Spleen (tissue), 13 donors: ENCODE measurements at places on chromosomes 4 and X. TPM values are rescaled to one million over a fixed set of nuclear protein-coding genes. Genes with fewer than 3 reads are reported as not detected.

GRCh38 chr4:108149588-108150380 is 18.9 kb downstream of the LEF1 start:
- peaks cover 6% of the 10 kb centered on the region for H3K4me1 ChIP-seq
- H3K27me3 ChIP-seq: no peaks in the 10 kb centered on the region
- H3K27ac ChIP-seq: no peak overlapping the region
- H3K4me3 ChIP-seq: no peak overlapping the region
- no peaks in the 10 kb centered on the region for H3K36me3 ChIP-seq

- H3K36me3 ChIP-seq: no peaks in the 10 kb centered on the region
- H3K4me1 ChIP-seq: no peaks in the 10 kb centered on the region
- no peaks in the 10 kb centered on the region for H3K27me3 ChIP-seq
- DNase-seq: no peak
- no peak overlapping the region for H3K27ac ChIP-seq
- no peak overlapping the region for H3K4me3 ChIP-seq
Observed at GRCh38 chr4:159023741-159024140, 79.1 kb upstream of the RAPGEF2 start.

DNA sequence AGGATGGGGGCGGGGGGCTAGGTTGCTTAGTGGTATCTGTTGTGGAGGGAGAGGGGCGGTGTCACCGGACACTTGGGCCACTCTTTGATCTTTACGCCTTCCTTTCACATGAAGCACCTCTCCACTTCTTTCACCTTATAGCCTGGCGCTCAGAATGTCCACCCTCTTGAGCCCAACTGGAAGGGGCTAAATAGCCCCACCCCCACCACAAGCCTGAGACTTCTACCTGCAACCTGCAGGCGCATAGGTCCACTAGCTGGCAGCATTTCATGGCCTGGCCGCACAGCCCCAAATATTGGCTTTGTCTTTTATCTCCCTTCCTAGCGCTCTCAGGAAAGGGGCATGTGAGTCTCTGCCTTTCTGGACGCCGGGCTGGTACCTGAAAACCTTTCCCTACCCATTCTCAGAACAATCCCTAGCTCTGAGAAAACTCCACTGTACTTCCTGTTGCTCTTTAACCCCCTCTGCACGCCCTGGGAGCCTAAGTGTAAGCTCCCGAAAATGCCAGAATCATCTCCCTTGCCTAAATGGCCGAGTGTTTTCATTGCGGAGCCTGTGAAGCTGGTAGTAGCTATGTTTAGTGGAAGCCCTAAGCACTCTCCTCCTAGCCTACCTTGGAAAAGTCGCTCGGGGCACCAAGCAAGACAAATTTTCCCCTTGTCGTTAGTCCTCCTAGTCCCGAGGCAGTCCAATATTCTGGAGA is 1.2 kb upstream of the TRPC5 start:
- DNase-seq: no peak
- no peaks in the 10 kb centered on the region for H3K4me1 ChIP-seq
- no peaks in the 10 kb centered on the region for H3K36me3 ChIP-seq
- no peak overlapping the region for H3K4me3 ChIP-seq

DNA sequence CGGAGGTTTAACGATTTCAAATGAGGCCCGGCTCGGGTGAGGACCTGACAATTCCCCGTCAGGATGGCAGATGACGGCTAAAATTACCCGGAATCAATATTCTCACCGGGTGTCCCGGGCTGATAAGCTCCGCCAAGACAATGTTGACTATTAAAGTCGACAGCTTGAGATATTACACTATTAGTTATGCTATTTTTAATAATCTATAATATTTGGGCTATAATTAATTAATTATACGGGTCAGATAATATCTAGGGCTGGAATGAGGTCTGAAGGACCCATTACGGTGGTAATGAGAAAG is 9.4 kb upstream of the NKX1-1 start:
- H3K27ac ChIP-seq: no peak overlapping the region
- H3K4me3 ChIP-seq: no peak overlapping the region

DNA sequence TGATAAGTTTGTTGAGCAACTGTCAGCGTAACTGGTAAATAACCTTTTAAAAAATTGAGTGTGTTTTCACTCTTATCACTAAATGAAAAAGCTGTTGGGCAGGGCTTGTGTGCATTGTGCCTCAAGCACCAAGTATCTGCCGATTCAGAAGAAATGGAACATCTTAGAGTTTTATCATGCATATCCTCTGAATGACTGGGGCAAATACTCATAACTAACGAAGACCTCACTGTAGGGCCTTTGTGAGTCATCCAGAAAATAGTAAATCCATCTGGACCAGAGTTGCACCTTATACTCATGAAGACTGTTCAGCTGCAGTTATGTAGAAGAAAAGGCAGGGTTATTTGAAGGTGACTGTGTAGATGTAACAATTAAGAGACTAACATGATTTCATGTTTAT is 222.1 kb downstream of the CAMK2D start:
- DNase-seq: no peak
- H3K27ac ChIP-seq: no peak overlapping the region
- no peaks in the 10 kb centered on the region for H3K27me3 ChIP-seq
- H3K4me3 ChIP-seq: no peak overlapping the region
- no peaks in the 10 kb centered on the region for H3K36me3 ChIP-seq

DNA sequence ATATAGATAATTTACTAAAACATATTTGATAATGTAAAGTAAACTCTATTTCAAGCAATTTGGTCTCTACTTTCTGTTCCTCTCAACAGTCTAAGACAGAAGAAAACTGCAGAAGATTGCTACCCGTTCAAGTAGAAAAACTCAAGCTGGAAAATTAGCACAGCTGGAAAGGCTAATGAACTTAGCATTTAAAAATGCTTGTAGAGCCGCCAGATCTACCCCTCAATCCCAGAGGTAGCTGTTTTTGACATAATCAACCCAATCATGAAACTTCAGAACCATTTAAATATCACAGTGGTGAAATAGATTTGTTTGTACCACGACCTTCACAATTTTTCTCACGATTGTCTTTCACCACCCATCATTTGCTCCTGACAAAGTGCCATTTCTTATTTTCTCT is 479.5 kb downstream of the SPRY1 start:
- no peak overlapping the region for H3K4me3 ChIP-seq
- H3K36me3 ChIP-seq: no peaks in the 10 kb centered on the region
- H3K4me1 ChIP-seq: no peaks in the 10 kb centered on the region
- H3K27me3 ChIP-seq: no peaks in the 10 kb centered on the region
- DNase-seq: no peak

DNA sequence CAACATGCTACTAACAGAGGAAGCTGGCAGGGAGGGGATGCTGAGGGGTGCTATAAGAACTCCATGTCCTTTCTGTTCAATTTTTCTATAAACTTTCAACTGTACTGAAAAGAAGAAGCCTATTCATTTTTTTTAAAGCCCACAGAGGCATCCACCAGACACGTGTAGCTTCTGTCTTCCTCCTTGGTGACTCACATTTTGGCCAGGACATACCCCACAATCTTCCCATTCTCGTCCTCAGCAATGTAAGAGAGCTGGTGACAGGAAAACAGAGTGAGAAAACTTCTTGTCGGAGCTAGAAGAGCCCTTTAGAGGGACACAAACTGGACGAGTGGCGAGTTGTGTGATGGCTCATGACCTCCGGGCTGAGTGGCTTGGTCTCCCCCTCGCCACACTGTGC is 1.1 kb downstream of the NAA10 start:
- H3K27ac ChIP-seq: peak overlapping the region; percentile 78
- no peak for DNase-seq
- H3K4me3 ChIP-seq: peak overlapping the region; percentile 66
- no peaks in the 10 kb centered on the region for H3K27me3 ChIP-seq
- peaks cover 55% of the 10 kb centered on the region for H3K36me3 ChIP-seq

DNA sequence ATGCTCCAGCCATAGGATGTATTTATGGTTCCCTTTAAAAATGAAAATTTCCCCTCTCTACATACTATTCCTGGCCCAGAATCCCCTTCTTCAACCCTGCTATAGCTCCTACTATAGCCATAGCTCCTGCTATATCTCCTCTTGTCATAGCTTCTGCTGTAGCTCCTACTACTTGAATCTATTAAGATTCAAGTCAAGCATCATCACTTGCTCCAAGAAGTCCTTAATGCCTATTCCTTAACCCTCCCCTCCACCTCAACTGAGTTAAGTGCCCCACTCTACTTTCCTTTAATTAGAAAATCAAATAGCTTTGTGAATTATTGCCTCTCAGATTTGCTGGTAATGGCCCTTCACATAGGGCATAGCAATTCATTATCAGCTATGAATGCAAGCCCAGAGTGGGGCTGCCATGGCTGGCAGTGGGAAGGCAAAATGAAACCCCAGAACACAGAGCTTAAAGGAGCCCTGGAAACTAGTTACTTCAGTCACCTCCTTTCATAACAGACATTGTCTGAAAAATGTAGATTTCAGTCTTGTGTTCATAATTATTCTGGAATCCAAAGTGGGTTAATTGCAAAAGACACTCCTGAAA is 15.4 kb downstream of the OCIAD2 start:
- H3K36me3 ChIP-seq: peaks cover 24% of the 10 kb centered on the region
- no peak for DNase-seq
- H3K27me3 ChIP-seq: no peaks in the 10 kb centered on the region
- no peak overlapping the region for H3K27ac ChIP-seq
- no peak overlapping the region for H3K4me3 ChIP-seq
- no peaks in the 10 kb centered on the region for H3K4me1 ChIP-seq

Gene HERC5
- total RNA-seq: 14.3 TPM

Gene TCP11X2
- total RNA-seq: not detected

Gene MMGT1
- total RNA-seq: 20.0 TPM

- no peaks in the 10 kb centered on the region for H3K27me3 ChIP-seq
- H3K27ac ChIP-seq: no peak overlapping the region
Observed at GRCh38 chr4:21454201-21454600, 494.4 kb downstream of the KCNIP4 start.

GRCh38 chr4:101527188-101527587 is 179.9 kb upstream of the PPP3CA start:
- H3K4me1 ChIP-seq: no peaks in the 10 kb centered on the region
- H3K27me3 ChIP-seq: no peaks in the 10 kb centered on the region
- no peaks in the 10 kb centered on the region for H3K36me3 ChIP-seq
- H3K4me3 ChIP-seq: no peak overlapping the region
- no peak for DNase-seq
- no peak overlapping the region for H3K27ac ChIP-seq

Gene MRPL1
- 23.6 TPM for total RNA-seq

Gene ARHGEF9
- 14.2 TPM for total RNA-seq

DNA sequence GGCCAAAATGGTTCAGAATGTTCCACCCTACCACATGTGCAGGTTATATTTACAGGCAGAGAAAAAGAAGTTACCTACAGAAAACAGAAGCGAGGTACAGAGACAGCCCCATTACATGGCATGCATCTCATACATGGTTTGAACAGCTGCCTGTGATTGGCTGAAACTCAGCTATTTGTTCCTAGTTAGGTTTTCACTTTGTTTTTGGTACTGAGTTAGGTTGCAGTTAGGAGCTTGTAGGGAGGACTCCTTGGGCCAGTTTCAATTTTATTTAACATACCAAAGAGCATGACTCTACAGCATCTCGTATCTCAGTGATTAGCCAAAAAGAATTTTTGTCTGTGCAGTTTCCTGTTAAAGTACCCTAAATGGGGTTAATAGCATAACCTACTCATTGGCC is 392.0 kb downstream of the MAPK10 start:
- H3K36me3 ChIP-seq: peaks cover 12% of the 10 kb centered on the region
- H3K4me3 ChIP-seq: no peak overlapping the region
- DNase-seq: no peak
- H3K4me1 ChIP-seq: peaks cover 41% of the 10 kb centered on the region

DNA sequence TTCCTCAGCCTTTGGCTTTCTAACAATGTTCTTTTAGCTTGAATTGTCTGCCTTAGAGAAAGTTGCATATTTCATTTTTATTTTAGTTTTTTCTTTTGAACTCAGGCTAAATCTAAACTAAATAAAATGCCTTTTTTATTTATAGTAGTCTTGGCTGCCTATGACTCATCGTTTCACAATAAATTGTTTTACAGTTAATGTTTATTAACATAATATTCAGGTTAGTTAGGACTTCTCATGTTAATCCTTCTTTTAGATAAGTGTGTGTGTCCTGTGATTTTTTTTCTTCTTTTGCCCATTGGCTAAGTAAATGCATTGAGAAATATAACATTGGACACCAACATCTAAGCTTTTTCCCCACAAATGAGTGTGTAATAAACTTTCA is 1.6 kb downstream of the RP2 start:
- no peak for DNase-seq
- H3K4me3 ChIP-seq: peak overlapping the region; percentile 56
- H3K36me3 ChIP-seq: no peaks in the 10 kb centered on the region
- H3K27ac ChIP-seq: peak overlapping the region; percentile 92
- H3K4me1 ChIP-seq: peaks cover 30% of the 10 kb centered on the region
- H3K27me3 ChIP-seq: no peaks in the 10 kb centered on the region

DNA sequence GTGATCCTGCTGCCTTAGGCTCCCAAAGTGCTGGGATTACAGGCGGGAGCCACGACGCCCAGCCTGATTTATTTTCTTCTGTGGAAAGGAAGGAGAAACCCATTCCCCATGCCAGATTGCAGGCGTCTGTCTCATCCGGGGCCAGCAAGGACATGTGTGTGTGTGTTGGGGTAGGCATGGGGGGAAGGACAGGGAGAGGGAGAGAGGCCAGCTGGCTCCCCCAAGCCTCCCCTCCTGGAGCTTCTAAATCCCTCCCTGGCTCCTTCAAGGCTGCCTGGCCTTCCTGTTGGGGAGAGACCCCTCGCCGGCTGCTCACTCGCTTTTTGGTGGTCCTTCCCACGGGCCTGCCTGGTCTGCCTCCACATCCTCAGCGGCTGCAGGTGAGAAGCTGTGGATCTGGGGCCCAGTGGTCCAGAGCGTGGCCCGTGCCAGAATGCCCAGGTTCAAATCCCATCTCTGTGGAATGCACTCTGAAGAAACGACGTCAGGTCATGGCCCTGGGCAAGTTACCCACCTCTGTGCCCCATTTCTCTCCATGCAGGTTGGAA is 1.3 kb upstream of the PLXNB3 start:
- peak; percentile 63 for DNase-seq
- no peak overlapping the region for H3K27ac ChIP-seq
- H3K36me3 ChIP-seq: no peaks in the 10 kb centered on the region
- H3K27me3 ChIP-seq: no peaks in the 10 kb centered on the region

GRCh38 chrX:12239356-12240082 is 101.2 kb downstream of the FRMPD4 start:
- H3K4me3 ChIP-seq: no peak overlapping the region
- H3K27me3 ChIP-seq: no peaks in the 10 kb centered on the region
- no peaks in the 10 kb centered on the region for H3K36me3 ChIP-seq
- DNase-seq: no peak
- no peaks in the 10 kb centered on the region for H3K4me1 ChIP-seq

- no peak overlapping the region for H3K4me3 ChIP-seq
- no peak overlapping the region for H3K27ac ChIP-seq
- no peaks in the 10 kb centered on the region for H3K36me3 ChIP-seq
Observed at GRCh38 chr4:176927664-176928063, 134.9 kb upstream of the VEGFC start.

Gene NUP54
- total RNA-seq: 34.5 TPM

- H3K4me3 ChIP-seq: no peak overlapping the region
- no peaks in the 10 kb centered on the region for H3K36me3 ChIP-seq
- no peak for DNase-seq
- H3K27me3 ChIP-seq: no peaks in the 10 kb centered on the region
- H3K4me1 ChIP-seq: no peaks in the 10 kb centered on the region
Observed at GRCh38 chrX:69319376-69319775, 154.1 kb upstream of the PJA1 start.

Gene NPY1R
- 41.8 TPM for total RNA-seq

GRCh38 chr4:108355902-108356535 is 187.3 kb upstream of the LEF1 start:
- H3K27me3 ChIP-seq: peaks cover 10% of the 10 kb centered on the region
- H3K4me3 ChIP-seq: no peak overlapping the region
- H3K36me3 ChIP-seq: no peaks in the 10 kb centered on the region
- H3K4me1 ChIP-seq: no peaks in the 10 kb centered on the region
- no peak overlapping the region for H3K27ac ChIP-seq
- DNase-seq: no peak

Gene CXXC4
- 0.54 TPM for total RNA-seq

GRCh38 chr4:110735686-110736085 is 112.8 kb upstream of the PITX2 start:
- no peak overlapping the region for H3K27ac ChIP-seq
- no peak overlapping the region for H3K4me3 ChIP-seq
- no peak for DNase-seq
